Liver (tissue), 10 donors: ENCODE measurements at places on chromosomes 4 and X.

DNA sequence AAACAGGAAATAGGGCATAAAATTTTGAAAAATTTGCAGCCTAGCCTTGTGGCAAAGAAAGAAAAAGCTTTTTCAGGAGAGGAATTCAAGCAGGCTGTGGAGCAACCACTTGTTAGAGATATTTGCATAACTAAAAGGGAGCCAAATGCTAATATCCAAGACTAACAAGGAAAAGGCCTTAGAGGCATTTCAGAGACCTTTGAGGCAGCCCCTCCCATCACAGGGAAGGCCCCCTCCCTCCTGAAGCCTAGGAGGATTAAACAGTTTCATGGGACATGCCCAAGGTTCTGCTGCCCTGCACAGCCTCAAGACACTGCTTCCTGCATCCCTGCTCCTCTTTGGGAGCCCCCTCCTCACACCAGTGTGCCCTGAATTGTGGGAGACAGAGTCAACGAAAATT is 275.4 kb upstream of the SFRP2 start:
- DNase-seq, result no peak

DNA sequence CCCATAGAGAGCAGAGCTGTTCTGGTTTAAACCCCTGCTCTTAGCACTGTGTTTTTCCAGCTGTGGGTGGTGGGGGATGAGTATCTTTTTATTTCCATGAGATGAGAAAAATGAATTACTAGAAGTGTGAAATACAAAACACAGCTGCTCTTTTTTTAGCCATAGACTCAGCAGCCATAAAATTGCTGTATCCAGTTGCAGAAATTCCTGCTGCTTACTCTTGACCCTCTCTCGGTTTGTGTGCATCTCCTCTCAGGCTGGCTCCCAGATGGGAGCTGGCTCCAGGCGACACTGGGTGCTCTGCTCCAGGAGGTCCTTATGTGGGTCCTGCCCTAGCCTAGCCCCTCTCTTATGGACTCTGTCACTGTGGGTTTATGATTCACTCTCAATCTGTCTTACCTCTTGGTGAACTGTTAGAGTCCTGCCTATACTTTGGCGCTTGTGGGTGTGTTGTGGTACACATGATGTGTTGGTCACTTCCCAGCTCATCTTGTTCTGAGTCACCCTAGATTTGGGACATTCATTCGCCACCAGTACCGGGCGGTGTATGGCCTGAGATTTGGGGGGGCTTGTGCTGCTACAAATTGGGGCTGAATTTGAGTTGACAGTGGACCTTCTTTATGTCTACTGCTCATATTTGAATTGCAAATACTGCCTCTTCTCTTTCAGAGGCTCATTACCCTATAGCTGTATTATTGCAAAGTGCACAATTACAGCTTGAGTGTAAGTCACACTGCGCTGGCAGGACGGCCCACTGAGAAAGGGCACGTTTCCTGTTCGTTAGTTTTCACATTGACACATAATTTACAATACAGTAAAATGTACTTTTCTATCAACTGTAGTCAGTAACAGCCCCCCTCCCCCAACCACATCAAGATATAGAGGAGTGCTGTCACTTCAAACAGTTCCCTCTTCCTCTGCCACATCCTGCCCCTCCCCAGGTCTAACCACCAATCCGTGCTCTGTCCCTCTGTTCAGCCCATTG is 46.9 kb upstream of the MSANTD1 start:
- DNase-seq, result no peak

DNA sequence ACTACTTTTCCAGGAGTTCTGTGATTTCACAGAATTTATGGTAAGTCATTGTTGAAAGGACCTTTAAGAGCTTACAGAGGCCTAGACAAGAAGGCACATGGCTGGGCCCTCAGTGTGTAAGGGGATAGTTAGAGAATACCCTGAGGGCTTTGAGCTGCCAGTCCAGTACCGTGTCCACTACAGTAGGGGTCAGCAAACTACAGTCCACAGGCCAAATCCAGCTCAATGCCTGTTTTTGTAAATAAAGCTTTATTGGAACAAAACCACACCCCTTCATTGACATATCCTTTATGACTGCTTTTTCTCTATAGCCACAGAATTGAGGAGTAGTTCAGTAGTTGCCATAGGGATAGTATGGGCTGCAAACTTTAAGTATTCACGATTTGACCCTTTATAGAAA is 176.2 kb downstream of the MID1 start:
- DNase-seq, result no peak

GRCh38 chr4:118981171-118981838 is 92.7 kb downstream of the SYNPO2 start:
- no peak for DNase-seq

DNA sequence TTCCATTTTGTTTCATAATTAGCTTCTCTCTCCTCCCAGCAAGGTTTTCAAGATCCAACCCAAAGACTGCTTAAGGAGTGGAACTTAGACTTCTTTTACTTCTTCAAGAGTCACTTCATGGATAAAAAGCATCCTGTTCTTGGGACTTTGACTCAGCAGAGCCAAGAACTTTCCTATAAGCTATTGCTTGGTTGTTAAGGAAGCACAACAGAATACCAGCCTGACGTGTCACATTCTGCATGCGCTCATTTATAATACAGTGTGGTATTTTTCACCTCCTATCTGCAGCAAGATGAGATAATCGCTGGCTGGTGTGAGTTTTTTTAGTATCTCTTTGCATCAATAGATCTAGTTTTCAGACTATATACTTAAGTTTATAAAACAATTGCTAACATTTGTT is 152.1 kb downstream of the PALLD start:
- no peak for DNase-seq

GRCh38 chr4:304969-305680 is at the start of gene ZNF732:
ZNF732 (minus strand) TSS chr4:305474; CDS start chr4:305310, 164 bp downstream.
- DNase-seq, result peak; percentile 39

DNA sequence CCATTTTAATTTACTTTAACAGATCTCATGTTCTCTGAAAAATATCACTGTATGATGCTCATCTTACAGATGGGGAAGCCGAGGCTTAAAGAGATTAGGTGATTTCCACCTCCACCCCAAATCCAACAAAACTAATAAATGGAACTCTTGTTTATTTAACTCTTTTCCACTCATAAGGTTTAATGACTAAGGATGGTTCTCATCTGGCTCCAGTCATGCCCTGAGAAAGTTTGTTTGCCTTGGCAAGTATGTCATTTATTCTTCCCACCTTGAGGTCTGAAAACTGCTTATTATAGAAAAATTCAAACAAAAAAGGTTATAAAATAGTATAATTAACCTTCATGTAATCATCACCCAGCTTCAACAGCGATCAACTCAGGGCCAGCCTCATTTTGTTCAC is 56.3 kb downstream of the PPEF2 start:
- DNase-seq, result no peak

DNA sequence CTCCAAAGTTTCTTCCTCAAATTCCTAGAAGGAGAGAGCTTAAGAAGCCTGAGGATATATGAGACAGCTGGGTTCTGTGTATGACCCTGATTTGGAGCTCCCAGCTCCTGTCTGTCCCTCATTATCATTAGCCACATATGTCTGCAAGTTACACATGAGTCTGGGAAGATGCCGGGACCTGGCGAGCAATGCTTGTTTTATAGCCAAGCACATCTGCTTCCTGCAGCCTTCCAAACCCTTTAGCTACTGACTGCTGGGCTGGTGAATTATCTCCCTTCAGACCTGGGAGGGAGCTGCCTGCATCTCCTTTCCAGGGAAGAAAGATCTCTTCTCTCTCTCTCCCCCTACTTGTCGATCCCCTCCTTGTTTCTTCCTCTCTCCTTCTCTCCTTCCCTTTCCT is 556.7 kb upstream of the BOD1L1 start:
- DNase-seq, result no peak

- no peak for DNase-seq
Observed at GRCh38 chr4:101501421-101501820, 154.1 kb upstream of the PPP3CA start.
